Hypothalamus (tissue), 51 donors: ENCODE measurements at places on chromosomes 5 and 9.

GRCh38 chr5:53089481-53089991 is 20.0 kb downstream of the MOCS2 start:
- DNase-seq: no peak

- peak; percentile 9 for DNase-seq
Measured at GRCh38 chr9:10268531-10269485, 344.0 kb downstream of the PTPRD start.

GRCh38 chr9:73133921-73134407 is 17.7 kb upstream of the ANXA1 start:
- DNase-seq: no peak

- peak; percentile 34 for DNase-seq
Measured at GRCh38 chr9:134378901-134379338, 52.7 kb downstream of the RXRA start.

- peak; percentile 39 for DNase-seq
Measured at GRCh38 chr9:137064027-137064879, 6.1 kb downstream of the SAPCD2 start.

DNA sequence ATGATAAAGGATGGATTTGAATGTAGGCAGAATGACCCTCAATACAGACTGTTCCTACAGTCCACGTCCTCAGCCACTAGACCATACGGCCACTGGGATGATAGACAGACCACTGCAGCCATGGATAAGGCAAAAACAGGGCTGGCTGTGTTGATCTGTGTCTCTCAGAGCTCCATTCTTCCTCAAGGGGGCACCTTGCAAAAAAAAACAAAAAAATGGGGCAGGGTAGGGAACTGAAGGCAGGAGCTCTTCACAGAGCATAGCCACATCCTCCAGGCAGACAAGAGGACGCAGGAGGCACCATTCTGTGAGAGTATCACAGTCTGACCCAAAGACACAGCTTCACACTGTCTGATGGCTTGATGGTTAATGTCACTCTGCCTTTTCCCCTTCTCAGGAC is 61.2 kb upstream of the GABRP start:
- no peak for DNase-seq

DNA sequence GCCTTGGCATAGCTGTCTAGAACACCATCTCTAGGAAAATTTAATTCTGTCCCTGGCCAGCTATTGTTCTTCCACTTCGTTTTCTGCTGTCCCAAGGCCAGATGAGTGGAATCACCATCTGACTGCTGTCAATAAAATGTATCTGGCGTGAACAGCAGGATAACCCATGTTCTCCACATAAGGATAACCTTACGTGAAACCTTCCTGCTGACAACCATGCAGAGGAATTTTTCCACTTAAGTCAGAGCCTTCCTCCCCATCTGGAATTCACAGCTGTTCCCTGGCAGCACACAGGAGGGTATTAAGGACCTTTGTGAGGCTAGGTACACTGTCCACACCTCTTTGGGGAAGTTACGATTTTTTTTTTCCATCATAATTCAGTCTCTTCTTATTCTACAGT is 28.6 kb downstream of the RNF44 start:
- DNase-seq: no peak

DNA sequence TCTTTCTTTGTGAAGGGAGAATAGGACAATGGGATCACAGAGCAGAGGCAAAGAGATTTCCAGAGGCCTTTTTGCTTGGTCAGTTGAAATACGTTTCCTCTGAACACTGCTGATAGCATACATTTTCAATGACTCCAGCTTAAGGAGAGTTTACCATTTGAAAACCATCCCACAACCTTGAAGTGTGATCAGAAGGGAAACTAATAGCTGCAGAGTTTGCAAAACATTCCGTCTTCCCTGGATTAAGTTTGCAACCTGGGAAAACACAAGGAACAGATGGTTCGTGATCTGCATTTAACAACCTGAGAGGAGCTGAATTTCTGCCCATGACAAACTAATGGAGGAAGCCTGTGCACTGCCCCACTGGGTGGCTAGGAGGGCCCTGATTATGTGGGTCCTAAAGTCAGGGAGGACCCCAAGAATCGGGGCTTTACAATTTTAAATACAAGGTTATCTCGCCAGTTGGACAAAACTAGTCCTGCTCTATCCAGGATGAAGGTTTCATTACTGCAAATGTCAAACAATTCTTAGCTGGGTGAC is 35.6 kb downstream of the MTX3 start:
- DNase-seq: no peak

GRCh38 chr5:56900858-56901578 is 8.4 kb upstream of the SETD9 start:
- no peak for DNase-seq

- DNase-seq: no peak
Measured at GRCh38 chr5:158451993-158452672, 593.2 kb upstream of the CLINT1 start.

DNA sequence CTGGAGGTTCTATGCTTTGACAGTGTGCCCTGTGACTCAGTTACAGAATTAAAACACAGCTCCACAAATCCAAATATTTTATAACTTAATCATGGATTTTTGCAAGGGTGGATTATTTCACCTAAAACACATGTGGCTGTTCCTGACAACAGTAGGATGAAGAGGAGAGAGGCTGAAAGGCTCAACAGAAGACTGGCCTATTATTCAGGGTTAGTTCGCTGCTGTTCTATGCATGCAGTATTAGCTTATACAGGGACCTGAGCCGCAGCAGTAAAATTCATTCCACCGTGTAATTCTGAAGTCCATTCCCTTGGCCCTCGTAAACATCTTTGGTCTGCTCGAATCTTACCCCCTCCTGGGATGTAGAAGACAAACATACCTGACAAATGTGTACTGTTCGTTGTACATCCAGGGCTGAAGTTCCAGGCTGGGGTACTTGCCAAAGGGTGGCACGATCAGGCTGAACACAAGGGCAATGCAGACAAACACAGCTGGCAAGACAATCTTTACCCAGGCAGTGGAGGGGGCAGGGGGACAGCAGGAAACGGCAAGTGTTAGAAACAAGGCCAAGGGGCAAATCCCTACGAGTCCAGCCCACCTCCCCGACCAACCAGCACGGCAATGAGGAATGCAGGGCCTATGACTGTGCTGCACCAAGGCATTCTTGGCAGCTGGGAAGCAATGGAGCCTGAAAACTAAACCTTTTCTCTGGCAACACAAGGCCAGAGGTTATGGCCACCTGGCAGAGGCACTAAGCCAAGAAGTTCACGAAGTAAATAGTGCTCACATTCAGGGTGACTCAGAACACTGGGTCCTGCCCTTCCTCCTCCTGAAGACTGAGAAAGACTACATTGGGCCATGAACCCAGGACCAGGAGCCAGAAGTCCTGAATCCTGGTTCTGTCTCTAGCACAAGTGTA is 46.8 kb downstream of the NIPSNAP3B start:
- no peak for DNase-seq

DNA sequence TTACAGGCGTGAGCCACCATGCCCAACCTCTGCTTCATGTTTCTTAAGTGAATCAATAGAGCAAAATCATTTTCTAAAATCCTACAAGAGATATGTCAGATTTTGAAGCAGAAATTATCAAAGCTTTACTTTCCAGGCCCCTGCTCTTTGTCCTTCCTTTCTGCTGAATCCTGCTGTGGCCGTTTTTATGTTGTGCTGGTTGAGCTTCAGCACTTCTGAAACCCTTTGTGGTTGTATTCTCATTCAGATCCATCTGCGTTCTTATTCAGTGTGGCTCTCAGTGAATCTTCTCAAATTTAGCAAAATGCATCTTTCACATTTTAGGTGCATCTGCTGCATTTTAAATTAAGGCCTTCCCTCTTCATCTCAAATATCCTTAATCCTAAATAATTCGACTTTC is 26.0 kb downstream of the JMY start:
- DNase-seq: no peak

GRCh38 chr5:93583768-93584595 is 960 bp downstream of the NR2F1 start:
- DNase-seq: no peak

DNA sequence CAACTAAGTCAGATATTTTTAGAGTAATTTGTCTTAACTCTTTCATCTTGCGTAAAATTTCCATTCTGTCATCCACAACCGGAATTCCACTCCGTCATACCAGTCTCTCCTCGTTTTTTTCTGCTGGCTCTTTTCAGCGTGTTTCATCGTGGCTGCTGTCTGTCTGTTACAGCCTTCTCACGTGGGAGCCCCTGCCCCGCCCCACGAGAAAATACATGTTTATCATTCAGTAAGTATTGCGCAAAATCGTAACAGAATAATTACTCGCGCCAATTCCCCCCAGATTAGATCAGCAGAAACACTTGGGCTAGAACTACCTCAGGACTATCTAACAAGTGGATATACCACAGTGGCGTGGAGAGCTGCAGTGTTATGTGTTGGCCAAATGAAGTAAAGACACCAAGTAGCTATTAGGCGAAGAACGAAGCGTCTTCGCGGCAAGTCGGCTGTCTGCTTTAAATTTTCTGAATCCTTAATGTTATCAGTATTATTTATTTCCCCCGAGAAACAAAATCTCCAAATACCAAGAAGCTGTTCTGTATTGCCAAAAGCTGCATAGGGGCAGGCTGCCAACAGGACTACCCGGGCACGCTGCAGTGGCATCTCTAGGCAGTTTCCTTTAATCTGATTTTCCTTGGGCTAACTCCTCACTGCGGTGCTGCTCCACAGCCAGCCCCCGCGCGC is 566 bp upstream of the FOCAD start:
- peak; percentile 23 for DNase-seq

GRCh38 chr9:30584559-30584958 is 1799.9 kb upstream of the ACO1 start:
- no peak for DNase-seq

- no peak for DNase-seq
Measured at GRCh38 chr5:11595045-11595444, 309.2 kb downstream of the CTNND2 start.

DNA sequence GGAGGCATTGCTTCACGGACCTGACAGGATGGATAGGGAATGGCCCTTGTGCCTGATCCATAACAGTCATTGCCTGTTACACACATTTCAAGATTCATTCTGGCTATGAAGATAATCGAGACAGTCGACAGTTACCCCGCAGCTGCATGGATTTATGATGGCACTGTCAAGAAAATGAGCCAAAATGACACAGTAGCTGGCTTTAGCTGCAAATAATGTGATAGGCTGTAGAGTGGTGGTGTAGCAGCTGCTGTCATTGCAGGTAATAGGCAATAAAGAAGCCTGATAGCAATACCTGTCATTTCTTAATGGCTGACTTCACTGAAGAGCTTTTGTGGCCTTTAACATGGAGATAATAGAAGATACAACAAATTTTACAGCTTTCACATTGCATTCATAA is 1085.2 kb upstream of the ARRDC3 start:
- DNase-seq: no peak

DNA sequence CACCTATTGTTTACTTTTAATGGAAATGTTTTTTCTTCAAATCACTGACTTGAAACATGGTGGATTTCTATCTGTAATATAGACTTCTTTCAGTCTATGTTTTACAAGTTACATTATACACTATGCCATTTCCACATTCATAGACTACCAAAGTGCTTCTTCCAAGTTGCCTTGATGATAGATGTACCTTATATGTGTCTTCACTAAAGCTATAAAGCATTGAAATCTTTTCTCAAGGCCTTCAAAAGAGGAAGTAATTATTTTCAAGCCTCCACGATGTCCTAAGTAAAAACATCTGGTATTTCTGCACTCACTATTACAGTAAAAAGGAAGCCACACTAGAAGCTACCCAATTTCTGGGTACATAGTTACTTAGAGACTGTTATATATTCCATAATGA is 113.3 kb downstream of the FGF10 start:
- no peak for DNase-seq

GRCh38 chr9:17776735-17777134 is 197.9 kb downstream of the SH3GL2 start:
- DNase-seq: peak; percentile 33

- DNase-seq: no peak
Measured at GRCh38 chr5:178365501-178366440, 133.2 kb upstream of the PHYKPL start.

- no peak for DNase-seq
Measured at GRCh38 chr5:25458628-25459027, 813.9 kb upstream of the CDH10 start.

DNA sequence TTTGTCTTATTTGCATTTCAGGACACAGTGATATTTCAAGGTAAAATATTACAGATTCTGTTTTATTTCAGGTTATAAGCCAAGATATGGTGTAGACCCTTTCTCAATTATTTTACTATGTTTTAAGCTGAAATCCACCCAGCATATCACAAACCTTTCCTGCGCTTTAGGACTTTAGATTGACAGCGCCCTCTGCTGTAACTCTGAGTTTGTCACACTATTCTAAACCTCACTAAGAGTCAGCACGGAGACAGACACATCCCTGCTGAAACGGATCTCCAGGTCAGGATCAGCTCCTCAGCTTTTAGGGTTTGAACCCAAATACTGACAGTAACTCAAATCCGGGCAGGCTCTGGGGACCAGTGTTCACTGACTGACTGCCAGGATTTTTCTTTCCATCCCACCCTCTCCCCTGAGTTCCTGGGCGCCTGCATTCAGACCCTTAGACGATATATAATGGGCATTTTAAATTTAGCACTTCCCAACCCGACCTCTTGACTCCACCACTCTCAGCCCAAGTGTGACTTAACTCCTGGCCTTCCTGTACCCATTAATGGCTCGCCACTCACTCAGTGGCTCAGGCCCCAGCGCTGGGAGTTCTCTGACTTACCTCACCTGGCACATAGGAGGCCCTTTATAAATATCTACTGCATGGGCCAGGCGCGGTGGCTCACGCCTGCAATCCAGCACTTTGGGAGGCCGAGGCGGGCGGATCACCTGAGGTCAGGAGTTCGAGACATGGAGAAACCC is 33.5 kb downstream of the TLX3 start:
- DNase-seq: no peak

DNA sequence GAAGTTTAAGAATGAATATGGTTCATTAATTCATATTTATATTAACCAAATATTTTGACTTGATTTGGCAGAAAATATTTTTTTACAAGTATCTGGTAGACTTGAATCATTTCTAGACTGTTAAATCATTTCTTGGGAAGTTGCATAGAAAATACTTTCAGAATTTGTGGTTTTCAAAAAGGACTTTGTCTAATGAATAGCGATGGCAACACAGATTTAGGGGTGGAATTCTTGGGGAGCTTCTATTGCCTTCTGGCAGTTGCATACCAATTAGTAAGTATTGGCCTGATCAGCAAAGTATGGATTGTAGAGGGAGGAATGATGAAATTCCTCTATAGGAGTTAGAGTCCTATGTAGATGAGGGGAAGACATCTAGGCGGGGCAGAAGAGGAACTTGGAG is 68.6 kb upstream of the CKMT2 start:
- DNase-seq: no peak
